ENCODE measurements at places on chromosomes 11 and 22.

DNA sequence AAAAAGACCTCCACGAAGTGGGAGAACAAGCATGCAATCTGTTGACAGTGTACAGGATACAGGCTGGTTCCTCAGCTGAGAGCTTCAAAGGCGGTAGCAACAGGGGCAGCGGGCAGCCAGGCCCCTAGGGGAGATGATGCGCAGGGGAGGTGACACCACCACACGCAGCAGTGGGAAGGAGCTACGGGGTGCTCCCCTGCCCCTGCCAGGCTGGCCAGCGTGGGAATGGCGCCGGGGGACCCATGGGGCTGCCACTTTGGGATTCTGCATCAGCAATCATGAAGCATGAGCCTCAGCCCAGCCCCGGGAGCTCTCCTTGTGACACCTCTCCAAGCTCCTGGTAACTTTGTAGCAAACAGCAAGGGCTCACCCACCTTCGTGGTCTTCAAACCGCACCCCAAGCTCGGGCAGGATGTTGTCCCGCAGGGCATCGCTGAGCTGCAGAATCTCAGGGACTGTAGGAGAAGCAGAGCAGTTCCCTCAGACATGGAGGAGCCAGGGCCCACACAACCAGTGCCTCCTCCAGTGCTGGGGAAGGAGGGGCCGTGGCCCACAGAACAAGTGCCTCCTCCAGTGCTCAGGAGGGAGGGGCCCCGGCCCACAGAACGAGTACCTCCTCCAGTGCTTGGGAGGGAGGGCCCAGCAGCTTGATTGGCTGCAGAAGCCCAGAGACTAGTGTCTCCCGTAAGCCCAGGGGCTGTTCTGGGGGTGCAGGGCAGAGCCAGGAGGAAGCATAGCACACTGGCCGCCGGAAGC is 14.6 kb upstream of the NAP1L4 start:
- DNase-seq: no peak

DNA sequence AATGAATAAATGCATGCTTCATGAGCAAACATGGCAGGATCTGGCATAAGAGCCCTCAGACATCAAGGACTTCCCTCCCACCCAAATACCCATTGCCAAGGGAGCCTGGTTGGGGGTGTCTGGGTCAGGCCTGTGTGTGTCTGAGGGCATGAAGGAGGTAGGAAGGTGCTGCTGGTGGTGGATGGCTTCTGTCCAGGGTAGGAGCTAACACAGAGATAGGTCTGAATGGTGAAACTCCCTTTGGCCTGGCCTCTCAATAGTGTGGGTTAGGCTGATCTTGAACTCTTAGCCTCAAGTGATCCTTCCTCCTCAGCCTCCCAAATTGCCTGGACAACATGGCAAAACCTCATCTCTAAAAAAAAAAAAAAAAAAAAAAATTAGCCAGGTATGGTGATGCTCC is 2.8 kb downstream of the AMPD3 start:
- DNase-seq: no peak

GRCh38 chr11:95268391-95268790 is 37.4 kb upstream of the SESN3 start:
- DNase-seq: no peak

GRCh38 chr11:86386746-86387145 is 12.1 kb downstream of the CCDC81 start:
- DNase-seq: no peak

DNA sequence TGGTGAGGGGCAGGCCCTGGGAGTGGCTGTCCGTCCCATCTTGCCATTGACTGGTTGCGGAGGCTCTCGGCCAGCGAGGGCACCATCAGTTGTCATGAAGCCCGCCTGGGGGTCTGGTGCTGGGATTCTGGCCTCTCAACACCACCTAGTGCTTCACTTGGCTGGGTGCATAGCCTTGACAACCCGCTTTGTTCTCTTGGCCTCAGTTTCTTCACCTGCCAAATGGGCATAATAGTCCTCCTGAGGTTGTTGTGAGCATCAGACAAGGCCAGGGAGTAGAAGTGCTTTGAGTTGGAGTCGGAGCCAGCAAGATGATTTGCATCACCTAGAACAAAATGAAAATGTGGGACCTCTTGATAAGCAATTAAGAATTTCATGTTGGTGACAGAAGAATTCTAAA is 1.5 kb upstream of the CACNA1I start:
- DNase-seq: no peak

- DNase-seq: peak; percentile 46
These were observed 1.3 kb downstream of the EHBP1L1 start for GRCh38 chr11:65576867-65577755.

GRCh38 chr11:17393472-17393871 is 5.0 kb upstream of the KCNJ11 start:
- no peak for DNase-seq

GRCh38 chr11:83120327-83120726 is 36.6 kb upstream of the PCF11 start:
- DNase-seq: no peak

DNA sequence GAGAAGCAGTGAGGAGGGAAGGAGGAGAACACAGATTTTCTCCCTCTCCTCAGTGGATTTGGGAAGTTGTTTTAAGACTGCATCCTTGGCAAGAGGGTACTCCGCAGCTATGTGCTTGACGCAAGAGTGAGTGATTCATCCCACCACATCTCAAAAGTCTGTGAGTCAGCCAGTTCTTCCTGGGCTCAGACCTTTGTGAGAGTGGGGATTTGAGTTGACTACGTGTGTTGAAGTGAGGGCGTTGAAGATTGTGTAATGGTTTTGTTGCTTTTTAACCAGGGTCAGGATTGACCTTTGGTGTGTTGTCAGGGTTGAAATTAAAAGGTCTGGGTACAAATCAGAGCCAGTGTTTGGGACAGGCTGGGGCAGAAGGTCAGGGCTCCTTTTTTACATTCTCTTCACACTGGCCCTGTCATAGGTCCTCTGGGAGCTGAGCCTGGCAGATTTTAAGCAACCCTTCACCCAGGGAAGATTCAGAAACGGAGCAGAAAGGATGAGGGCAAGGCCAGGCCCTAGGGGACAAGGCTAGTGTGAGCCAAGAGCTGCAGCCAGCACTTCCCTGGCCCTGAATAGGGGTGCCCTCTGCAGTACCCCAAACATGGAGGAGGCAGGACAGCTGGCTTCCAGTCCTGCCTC is 4.2 kb upstream of the C11orf86 start:
- peak; percentile 17 for DNase-seq

DNA sequence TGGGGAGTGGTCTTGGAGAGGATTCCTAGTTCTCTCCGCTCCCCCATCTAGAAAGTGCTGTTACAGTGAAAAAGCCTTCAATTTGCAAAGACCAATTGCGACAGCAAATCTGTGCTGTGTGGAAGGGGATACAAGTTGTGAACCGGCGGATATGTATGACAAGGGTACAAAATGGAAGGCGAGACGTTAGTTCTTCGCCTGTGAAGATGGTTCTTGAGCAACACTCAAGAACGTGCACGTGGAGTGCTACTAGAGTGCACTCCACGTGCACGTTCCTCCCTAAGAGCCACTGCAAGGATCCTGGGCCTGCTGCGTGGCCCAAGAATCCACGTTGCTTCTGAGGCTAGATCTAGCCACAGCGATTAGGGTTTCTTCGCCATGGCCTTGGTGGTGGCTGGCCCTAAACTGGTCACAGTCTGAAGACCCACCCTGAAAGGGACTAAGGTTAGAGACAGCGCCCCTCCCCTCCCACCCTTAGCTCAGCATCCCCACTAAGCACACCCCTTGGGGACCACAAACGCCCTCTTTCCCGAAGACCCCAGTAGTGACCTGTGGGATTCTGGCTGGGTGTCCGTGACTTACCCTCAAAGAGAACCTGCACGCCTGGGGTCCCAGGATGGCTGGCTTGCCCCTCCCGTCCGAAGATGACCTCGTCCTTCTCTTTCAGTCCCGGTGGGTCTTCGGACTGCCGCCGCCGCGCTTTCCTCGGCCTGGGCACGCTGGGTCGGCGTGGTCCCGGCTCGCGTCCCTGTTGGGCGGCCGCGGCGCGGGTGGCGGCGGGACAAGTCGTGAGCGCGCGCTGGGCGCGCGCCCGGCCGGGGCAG is 519 bp upstream of the PDE3B start:
- DNase-seq: peak; percentile 9

DNA sequence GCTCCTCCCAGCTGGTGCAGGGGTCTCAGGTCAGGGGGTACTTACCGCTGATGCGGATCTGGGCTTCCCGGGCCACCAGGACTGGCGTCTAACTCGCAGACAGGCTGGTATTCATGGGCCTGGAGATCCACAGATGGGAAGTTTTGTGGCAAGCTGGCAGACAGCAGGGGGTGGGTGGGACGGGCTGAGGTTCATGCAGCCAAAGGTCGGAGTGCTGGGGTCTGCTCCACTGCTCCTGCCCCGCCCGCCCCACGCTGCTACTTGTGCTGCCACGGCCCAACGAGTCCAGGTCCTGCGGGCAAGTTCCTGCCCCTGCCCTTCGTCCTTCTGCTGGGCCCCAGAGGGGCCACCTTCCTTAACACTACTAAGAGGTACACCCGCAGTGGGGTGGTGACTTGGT is 3.1 kb downstream of the ACY3 start:
- DNase-seq: no peak
